Renal pelvis (tissue), 12 donors: ENCODE measurements at places on chromosomes 2 and 18.

DNA sequence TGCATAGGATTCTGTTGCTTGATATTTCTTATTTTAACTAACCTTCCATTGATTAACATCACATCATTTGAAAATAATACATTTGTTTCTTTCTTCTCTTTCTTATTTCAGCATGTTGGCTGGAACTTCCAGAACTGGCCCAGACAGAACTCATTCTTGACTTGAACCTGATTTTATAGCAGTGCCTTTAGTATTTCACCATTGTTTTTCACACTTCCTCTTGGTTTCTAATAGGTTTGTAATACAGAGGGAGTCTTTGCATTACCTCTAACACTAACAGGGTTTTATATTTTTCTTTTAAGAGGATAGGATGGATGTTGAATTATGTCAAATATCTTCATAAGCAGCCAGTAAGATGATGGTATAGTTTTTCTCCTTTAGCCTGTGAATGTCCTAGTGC, 39.2 kb downstream of the SEMA4F start:
- no peak for DNase-seq

GRCh38 chr2:4791488-4791887, 900.7 kb upstream of the SOX11 start:
- peak; percentile 12 for DNase-seq

- DNase-seq = no peak
These were observed 152.6 kb downstream of the IKZF2 start for GRCh38 chr2:212998626-212999359.

DNA sequence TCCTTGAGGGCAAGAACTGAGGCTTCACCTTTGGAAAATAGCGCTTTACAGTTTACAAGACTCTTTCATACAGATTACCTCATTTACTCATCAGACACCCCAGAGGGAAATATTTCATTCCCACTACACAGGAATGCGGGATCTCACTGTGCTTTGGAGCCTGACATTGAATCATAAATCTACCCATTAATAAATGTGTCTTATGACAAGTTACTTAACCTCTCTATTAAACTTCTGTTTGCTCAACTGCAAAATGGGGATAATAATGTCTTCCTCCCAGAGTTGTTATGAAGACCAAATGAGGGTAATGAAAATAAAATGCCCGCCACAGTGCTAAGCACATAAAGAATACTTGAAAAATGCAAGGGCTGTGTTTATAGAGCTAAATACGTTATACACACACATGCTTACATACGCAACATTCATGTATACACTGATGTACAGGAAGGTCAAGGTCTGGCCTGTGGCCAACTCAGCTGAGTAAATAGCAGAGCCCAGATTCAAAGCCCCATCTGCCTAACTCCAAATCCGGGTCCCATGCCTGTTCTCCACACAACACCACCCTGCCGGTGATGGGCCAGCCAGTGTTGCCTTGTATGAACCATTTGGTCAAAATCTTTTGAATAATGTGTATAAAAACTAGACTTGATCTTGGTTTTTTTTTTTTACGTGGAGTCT, 77.8 kb upstream of the STPG4 start:
- DNase-seq = no peak

- no peak for DNase-seq
These were observed 234.3 kb downstream of the ETAA1 start for GRCh38 chr2:67631483-67631882.

DNA sequence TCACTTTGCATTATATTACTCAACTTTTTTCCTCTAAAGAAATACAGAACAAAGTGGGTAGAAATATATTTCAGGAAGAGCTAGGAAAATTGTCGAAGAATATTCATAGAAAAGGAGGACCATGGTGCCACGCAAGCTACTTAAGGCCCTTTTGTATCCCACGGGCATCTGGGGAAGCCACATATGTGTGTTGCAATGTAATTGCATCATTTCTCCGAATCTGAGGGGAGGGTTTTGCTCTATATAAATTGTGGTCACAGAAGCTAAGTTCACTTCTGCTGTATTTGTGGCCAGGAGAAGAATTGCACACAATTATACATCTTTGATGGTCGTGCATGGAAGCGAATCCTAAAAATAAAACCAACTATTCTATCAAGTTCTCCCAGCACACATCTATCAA, 360.3 kb downstream of the IRS1 start:
- DNase-seq = no peak

DNA sequence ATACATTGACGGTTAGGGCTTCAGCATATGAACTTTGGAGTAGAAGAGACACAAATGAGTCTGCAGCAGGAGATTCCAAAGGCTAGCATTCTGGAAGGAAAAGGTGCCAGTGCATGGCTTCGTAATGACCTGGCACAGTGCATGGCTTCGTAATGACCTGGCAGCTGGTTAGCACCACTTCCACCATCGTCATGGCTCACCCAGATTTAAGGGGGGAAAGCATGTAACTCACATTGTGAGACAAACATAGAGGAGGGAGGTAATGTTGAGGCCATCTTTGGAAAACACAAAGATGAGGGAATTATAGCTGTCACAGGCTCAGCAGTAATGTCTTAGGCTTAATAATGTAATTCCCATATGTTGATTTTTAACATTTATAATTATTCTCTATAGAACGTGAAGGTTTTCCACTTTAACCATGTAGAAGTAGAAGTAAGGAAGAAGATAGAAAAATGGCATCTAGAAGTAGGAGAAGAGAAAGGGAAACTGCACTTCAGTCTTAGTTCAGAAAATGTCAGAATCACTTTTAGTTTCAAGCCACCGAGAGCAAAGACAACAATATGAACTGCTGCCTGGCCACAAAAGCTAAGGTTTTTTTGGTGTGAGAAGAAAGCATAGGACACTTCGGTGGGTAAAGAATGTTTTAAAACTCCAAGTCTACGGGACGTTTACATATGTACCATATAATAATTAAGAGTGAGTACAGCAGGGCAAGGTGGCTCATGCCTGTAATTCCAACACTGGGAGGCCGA, 6.8 kb upstream of the STK25 start:
- DNase-seq = no peak

- DNase-seq = no peak
These were observed 56.9 kb downstream of the LPIN2 start for GRCh38 chr18:2956056-2956455.
